Activated CD4-positive, alpha-beta T cell treated with anti-CD3 and anti-CD28 coated beads, Interleukin-2, amount 10 ng/mL, durations not matched to agents 7 days and 5 days (primary cell): ENCODE measurements at places on chromosomes 7 and 10. TPM values are rescaled to one million over a fixed set of nuclear protein-coding genes. Genes with fewer than 3 reads are reported as not detected.

DDIT4 gene
- total RNA-seq = 166 TPM

OR2A1 gene
- total RNA-seq = 0.06 TPM

PIP gene
- total RNA-seq = not detected

OGDHL gene
- total RNA-seq = not detected

OR6B1 gene
- not detected for total RNA-seq

- no peak for DNase-seq
Observed at GRCh38 chr7:112358513-112358912, 91.7 kb upstream of the IFRD1 start.

DNA sequence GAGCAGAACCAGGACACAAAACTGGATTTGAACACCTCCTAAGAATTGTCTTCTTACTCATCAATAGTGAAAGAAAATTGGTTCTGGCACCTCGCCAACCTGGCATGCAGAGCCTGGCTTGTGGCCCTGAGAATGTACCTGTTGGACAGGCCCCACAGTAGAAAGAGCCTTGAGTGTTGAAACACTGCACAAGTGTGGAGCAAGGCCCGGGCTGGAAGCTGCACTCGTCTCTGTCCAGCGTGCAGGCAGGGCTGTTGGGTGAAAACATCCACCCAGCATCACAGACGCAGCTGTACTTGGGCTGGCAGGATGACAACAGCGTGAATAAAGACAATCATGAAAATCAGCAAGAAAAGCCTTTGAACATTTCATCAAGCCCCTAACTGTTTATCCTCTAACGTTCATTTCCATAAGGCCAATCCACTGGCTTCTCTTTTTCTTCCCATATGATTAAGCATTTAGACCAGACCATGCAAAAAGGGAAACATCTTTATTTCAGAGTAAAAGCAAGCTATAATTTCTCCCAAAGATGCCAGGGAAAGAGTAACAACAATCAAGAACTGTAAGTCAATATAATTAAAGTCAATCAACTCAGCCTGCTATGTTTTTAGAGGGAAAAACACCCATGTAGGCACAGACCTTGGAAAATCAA, 15.6 kb downstream of the CUBN start:
- DNase-seq = no peak

- DNase-seq = no peak
Observed at GRCh38 chr7:100753750-100754149, 20.4 kb downstream of the ZAN start.

DNA sequence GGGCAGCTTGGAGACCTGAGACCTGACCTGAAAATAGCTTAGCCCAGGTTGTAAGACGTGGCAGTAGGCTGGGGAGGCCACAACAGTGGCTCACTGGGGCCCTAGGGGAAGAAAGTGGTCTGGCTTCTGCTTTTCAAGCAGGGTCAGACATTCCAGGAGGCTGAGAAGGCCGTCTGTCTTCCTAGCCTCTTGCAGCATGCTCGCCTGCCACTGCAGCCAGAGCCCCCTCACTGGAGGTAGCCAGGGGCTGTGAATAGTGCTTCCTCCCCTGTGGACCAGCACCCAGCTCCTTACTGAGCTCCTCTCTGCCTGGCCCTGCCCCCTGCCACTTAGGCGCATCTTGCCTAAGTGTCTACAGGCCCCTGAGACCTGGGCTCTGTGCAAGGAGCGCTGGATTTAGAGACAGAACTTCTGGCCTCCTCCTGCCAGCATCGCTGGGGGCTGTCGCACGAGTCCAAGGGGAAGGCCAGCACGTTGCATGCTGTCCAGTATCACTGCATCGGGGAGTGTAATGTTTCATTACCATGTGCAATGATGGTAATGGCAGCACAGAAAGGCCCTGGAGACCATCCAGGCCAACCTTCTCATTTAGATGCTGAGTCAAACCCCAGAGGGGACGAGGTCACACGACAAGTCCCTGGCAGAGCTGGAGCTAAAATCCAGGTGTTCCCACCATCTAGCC, 12.7 kb downstream of the ZMIZ1 start:
- no peak for DNase-seq

DNA sequence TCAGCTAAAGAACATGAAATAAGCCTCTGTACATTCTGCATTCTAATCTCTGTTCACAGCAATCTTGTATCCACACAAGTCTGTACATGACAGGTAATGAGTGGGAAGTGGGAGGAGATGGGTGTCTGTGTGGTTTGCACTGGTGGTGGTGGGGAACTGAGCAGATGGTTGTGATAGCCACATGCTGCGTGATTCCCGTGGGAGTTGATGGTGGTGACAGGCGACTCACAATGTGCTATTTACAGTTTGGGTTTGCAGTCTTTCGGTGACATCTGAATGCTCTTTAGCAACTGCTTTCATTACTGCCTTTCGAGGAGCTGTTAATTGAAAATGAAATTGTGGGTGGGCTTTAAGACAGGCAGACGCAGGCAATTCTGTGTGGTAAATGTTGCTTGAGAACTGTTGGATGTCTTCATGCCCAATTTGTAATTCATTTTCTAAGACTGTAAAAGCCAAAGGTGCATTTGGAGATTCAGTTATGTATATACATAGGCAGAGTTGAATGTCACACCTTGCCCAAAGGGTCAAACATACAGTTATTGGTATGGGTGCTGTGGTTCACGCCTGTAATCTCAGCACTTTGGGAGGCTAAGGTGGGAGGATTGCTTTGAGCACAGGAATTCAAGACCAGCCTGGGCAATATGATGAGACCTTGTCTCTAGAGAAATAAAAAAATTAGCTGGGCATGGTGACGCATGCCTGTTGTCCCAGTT, 308.2 kb downstream of the AUTS2 start:
- no peak for DNase-seq

DNA sequence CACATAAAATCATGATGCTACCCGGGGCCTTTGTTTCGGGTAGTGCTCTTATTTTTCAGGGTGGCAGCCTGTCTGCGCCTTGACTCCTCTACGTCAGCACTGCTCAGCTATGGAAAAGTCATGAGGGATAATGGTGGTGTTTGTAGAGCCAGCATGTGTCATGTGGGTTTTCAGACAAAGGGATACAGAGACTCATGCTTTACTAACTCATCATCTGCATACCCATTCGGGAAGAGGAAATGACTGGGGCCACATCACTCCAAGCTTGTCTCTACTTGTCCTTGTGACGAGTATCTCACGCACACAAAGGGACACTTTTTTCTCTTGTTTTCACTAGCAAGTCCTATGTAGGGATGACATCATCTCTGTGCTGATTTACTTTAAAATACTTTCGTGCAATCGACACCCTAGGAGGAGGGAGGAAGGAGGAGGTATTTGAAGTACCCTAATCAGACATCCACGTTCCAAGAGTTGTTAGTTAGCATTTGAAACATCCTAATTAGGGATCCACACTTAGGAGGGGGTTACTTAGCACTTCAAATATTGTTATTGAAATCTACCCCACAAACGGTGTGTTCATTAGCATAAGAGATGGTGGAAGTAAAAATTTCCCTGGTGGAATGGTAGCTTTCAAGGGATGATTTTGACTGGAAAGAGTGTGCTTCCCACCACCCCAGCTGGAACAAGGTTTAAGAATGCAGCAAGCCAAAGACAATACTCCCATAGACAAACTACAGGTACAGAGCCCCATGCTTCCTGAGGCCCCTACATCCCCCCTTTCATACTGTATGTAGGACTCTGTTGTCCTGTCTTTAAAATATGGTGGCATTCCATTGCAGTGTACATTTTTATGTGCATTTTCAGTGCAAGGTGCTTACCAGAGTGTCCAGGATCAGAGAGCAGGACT, 52.0 kb downstream of the THNSL1 start:
- no peak for DNase-seq

GRCh38 chr10:580778-581177, 108.7 kb downstream of the DIP2C start:
- DNase-seq = no peak

DNA sequence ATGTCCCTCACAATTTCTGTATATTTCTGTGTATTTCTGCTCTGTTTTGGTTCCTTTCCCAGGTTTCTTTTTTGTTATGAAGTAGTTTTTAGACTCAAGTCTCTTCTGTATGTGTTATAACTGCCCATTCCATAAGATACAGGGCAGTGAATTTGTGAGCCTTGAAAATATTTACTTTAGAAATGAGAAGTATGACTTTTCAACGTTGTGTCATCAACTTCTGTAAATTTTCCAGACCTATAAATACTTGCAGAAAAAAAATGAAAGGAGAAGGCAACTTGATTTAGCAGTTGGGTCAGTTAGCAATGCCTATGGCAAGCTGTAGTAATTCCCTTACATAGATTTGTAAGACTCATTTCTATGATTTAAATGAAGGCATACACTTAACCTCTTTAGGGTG, 11.5 kb downstream of the EGFR start:
- DNase-seq = no peak

DNA sequence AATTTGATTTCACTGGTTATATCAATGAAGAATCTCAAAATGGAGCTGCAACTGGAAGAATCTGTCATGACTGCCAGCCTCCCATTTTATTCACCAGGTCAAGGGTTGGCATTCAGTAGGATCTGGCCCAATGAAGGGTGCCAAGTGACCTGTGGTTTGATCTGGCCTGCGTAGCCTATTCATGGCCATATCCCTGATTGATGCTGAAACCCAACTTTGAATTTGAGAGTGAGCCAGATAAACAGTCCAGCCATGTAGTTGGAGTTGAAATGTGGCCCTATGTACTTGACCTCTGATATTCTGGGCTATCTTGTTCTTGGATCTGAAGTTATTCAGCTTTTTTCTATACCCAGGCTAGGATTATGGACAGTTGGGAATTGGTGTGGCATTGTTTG, 1.5 kb downstream of the MKLN1 start:
- no peak for DNase-seq

GRCh38 chr10:13648425-13648824, 61.7 kb downstream of the PRPF18 start:
- DNase-seq = no peak

GRCh38 chr10:108601851-108602250, 1321.5 kb downstream of the XPNPEP1 start:
- DNase-seq = no peak

- DNase-seq = no peak
Observed at GRCh38 chr7:17462131-17462631, 163.7 kb downstream of the AHR start.

- DNase-seq = no peak
Observed at GRCh38 chr7:42694894-42695507, 216.9 kb downstream of the C7orf25 start.

GRCh38 chr7:3956949-3957348, 655.9 kb downstream of the SDK1 start:
- DNase-seq = no peak
